ENCODE measurements at places on chromosomes 7 and 10.

DNA sequence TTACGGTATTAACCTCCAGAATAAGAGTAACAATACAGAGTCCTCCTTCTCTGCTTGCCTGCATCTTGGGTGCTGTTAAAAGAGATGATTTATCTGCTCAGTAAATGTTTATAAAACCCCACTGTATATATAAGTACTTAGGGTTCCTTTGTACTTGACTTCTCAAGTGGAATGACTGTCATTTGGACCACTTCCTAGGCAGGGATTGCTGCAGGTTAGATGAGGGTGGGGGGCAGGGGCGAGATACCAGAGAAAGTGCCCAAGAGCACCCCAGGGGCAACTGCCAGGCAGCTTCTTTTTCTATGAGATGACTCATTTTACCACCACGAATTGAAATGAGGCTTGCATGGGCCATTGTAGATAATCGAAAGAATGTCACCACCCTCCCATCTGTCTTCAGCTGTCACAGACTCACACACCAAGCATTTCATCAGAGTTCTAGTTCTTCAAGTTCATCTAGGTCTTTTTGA, 421.9 kb upstream of the GALNT17 start:
- no peak for DNase-seq

GRCh38 chr10:7161484-7162250, 249.2 kb downstream of the SFMBT2 start:
- DNase-seq, result no peak

GRCh38 chr7:31500656-31501055, 13.2 kb upstream of the ITPRID1 start:
- DNase-seq, result no peak

DNA sequence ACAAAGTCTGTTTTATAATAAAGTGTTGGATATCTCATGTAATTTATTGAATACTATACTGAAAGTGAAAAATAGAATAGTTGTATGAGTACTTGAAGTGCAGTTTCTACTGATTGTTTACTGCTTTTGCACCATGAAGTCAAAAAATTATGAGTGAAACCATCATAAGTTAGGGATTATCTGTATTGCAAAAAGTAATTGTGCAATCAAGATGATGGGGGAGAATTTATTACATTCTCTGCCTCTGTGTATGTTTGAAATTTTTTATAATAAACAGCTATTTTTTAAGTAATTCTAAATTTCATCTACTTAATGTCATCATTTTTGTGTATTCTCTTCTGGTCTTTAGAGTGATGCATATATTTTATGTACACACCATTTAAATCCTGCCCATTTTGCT, 47.2 kb upstream of the TMEM273 start:
- DNase-seq, result no peak

DNA sequence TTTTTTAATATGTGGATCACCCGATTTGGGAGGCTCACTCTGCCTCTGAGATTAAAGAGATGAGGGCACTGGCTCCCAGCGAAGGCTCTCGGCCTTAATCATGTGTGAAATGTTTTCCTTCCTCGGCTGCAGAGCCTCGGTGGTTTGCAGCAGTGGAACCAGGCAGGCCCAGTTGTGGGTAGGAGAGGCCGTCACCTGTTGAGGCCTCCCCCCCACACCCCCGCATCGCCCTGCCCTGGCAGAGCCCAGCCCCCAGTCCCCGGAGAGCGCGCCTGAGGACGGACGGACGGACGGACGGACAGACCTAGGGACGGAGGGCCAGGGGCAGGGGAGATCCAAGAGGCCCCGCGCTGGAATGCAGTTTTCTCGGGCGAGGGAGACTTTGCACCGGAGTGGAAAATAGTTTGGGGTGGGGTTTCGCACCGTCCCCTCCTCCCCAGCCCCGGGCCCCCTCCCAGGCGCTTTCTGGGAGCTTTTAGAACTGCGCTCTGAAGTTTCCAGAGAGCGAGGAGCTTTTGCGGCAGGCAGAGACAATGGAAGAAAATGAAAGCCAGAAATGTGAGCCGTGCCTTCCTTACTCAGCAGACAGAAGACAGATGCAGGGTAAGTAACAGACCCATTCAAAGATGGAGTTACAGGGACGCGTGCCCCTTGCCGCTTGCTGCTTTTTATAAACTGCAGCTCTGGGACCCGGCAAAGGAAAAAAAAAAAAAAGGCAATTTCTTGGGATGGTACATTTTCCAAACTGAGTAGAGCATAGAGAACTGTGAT, at the start of gene KIAA1217:
Gene KIAA1217 (plus strand): TSS at position 478 of the 771 bp plus-strand sequence. CDS start 56 bp downstream, at position 534.
- DNase-seq, result peak; percentile 17
